ENCODE measurements at places on chromosomes 4 and X.

GRCh38 chr4:43331226-43332051 is 438.9 kb downstream of the GRXCR1 start:
- no peak for DNase-seq

DNA sequence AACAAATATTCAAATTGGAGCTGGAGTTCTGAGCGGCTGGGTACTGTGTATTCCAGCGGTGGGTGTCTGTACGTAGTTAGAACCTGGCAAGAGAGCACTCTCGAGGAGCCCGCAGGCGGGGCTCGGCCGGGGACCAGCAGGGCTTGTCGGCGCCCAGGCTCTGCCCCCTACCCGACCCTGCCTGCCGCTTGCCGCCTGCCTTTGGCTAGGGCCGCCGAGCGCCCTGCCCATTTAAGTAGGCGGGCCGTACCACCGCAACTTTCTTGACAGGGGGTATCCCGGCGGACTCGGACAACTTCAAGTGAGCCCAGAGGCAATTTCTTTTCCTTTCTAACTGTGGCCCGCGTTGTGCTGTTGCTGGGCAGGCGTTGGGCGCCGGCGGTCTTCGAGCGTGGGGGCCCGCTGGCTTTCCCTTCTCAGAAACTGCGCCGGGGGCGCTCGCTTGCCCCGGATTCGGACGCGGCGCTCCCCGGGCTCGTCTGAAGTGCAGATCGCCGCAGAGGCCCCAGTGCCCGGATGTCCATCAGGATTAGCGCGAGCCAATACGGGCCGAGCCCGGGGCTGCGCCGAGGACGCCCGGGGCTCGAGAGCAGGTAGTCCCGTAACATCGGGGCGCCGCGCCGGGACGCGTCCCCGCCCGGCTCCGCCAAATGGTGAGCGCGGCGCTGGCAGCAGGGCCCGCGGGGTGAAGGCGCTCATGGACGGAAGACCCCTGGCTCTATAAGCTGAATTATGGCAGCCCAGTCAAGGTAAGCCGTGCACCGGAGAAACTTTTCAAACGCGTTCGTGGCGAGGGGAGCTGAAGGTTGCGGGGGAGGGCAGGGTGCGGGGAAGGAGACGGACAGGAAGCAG is 72.1 kb downstream of the AFF1 start:
- DNase-seq = peak; percentile 97

- no peak for DNase-seq
Observed at GRCh38 chrX:21565025-21565424, 93.1 kb downstream of the KLHL34 start.

DNA sequence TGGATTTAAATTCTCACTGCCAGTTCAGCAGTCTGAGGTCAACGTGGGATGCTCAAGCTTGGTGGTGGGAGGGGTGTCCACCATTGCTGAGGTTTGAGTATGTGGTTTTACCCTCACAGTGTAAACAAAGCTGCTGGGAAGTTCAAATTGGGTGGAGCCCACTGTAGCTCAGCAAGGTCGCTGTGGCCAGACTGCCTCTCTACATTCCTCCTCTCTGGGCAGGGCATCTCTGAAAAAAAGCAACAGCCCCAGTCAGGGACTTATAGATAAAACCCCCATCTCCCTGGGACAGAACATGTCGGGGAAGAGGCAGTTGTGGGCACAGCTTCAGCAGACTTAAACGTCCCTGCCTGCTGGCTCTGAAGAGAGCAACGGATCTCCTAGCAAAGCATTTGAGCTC is 14.9 kb upstream of the RRAGB start:
- DNase-seq = no peak

GRCh38 chrX:48802089-48802904 is 430 bp downstream of the HDAC6 start:
- peak; percentile 87 for DNase-seq

- no peak for DNase-seq
Observed at GRCh38 chr4:186216465-186217024, 10.8 kb upstream of the KLKB1 start.

DNA sequence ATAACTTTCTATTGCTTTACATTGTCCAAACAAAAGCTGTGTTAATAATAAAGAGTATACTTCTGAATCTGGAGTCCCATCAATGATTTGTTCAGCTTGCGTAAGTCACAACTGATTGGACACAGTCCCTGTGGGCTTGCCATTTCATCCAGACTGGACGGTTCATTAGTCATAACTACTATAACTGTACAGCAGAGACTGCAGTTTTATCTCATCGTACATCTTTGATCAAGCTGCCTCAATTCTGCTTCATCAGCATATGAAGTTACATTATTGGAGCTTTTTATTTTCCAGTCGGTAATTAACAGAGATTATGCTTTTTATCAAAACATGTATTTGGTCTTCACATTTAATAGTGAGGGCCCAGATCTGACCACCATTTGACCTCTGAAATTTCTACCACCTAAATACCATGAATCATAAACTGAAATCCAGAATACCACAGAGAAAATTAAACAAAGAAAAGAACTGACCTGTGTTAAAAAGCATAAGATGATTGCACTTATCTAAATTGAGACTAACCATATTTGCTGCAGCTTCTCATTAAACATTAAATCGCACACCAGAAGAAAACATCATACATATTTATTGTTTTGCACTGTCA is 12.5 kb upstream of the MAB21L2 start:
- DNase-seq = no peak

DNA sequence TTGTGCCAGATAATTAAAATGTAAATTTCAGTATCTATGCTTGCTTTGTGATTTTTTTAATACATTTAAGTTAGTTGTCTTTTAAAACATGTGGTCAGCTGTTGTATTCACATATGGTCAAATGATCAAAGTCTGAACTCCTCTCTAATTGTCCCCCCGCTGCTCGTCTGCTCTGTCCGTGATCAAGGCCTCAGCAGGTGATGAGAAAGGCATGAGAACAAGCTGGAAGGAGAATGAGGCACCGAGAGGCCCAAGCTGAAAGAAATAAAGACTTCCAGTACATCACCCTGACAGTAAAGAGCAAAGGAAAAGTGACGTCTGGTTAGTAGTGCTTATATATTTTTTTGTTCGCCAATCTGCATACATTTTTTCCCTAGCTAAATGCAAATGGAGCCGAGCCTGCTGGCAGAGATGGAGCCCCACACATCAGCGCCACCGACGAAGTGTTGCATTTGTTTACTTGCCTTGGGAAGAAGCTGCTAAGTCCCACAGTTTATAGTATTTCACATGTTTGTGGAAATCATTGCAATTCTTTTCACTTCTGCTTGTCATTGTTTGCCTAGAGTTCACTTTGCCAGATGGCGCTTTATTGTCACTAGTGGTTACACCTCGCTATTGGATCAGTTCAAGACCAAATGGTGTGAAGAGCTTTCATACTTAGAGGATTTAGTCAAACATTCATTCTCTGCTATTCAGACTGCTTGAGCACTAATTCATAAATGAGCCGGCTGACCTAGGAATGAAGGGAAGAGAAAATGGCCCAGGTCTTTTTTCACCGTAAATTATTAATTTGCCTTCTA is 181.5 kb downstream of the ZIC3 start:
- DNase-seq = peak; percentile 47

DNA sequence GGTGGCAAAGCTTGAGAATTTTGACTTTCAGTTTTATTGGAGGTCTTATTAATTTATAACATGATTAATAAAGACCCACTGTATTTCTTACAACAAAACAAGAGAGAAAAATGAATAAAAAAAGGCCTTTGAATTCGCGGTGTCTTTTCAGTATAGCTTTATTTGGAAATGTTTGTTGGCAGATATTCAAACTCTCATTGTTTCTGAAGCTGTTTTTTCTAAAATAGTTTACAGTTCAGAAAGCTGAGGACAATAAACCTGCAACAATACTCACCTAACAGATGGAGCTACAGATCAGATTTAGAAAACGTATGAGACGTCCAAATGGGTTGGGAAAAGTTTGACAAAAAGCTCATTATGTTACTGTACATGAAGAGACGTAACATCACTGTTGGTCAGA is 2.4 kb upstream of the SPARCL1 start:
- DNase-seq = no peak

GRCh38 chr4:112431158-112431557 is 84.8 kb downstream of the NEUROG2 start:
- no peak for DNase-seq

DNA sequence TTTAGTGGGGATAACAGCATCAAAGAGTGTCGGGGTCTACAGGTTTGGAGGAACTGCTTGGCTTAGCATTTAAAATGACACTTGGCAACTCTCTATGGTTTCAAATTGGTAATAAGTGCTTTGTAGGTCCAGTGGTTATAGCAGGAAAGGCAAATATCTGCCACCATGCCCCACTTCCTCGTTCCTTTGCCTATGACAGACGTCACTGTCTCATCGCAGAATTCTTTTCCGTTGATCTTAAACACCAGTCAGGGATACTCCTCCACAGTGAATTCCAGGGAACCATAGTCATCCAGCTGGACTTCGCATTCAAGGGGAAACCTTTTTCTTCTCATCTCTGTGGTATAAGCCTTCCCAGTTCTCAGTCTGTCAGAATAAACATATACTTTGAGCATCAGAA is 319.1 kb downstream of the GPAT3 start:
- DNase-seq = no peak

DNA sequence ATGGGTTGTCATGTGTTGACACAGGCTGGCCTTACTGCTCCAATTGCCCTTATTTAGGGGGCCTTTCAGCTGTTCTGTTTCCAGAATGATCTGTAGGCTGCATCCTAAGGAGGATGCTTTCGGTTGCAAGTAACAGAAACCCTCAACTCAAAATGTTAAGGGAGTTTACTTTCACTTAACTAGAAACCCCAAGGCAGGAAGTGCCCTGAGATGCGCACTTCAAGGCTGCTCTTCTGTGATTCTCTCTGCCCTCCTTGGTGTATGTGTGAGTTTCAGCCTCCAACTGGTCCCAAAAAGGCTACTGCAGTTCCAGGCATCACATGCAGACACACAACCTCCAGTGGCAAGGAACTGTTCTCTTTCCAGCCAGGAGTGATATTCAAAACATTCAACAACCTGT is 97.3 kb upstream of the ATP6AP2 start:
- DNase-seq = no peak
